Fibroblast of skin of right quadriceps (primary cell): ENCODE measurements at places on chromosomes 4 and X.
A peak's percentile ranks its signal among the peaks of the same experiment; 100 is the strongest.

- no peak for DNase-seq
Measured at GRCh38 chr4:38989487-38989886, 42.7 kb downstream of the TMEM156 start.

- peak; percentile 98 for DNase-seq
Measured at GRCh38 chrX:13376857-13377549, 57.1 kb upstream of the ATXN3L start.

GRCh38 chr4:76582817-76583087 lies 147.7 kb downstream of the SHROOM3 start:
- no peak for DNase-seq

DNA sequence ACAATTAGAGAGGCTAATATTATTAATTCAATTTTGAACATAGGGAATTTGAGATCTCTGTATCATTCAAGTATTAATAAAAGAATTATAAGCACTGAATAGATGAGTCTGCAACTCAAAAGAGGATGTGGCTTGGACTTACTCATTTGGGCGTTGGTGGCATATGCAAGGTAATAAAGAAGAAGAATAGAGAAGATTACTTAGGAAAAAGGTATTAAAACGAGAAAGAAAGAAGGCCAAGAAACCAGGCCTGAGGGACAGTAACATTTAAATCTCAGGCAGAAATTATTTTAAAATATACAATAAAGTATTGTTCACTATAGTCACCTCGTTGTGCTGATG lies 383.0 kb upstream of the INTU start:
- DNase-seq: no peak

- peak; percentile 8 for DNase-seq
Measured at GRCh38 chr4:6372649-6373525, 99.5 kb downstream of the PPP2R2C start.

- no peak for DNase-seq
Measured at GRCh38 chr4:117771647-117772337, 262.5 kb upstream of the NDST3 start.

DNA sequence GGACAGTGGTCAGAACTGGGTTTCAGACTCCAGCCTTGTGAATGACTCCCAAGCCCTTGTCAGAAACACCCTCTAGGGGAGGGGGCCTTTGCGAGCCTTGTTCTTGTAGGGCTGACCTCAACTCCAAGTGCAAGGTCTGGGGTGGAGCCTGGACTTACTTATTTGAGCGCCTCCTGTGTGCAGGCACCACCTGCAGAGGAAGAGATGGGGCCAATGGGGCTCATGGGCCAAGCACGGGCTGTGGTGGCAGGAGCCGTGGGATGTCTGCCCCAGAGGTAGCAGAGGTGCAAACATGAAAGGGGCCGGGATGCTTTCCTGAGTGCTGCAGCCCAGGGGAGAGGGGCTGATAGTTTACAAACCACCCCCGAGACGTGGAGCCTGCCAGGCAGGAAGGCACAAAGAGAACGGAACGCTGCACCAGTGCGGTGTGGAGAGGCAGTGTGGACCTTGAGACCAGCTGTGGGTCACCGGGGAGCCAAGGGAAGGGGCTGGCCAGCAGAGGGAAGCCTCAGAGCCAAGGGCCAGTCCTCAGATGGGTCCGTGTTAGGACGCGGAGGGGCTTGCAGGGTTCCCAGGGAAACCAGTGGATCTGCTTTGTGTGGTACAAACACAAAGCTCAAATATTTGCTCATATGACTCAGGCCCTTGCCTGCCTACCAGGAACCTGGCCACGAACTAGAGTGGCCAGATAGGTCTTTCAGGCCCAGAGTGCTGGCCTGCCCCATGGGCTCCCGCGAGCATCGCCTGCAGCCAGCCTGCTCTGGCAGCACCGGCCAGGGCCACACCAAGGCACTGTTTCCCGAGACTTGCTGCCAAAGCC lies 8.7 kb upstream of the TADA2B start:
- peak; percentile 45 for DNase-seq

- peak; percentile 66 for DNase-seq
Measured at GRCh38 chr4:126268106-126268505, 953.4 kb downstream of the FAT4 start.

GRCh38 chr4:54144661-54145171 lies 44.8 kb downstream of the GSX2 start:
- no peak for DNase-seq
